ENCODE measurements at places on chromosomes 2 and 18. TPM values are rescaled to one million over a fixed set of nuclear protein-coding genes. Genes with fewer than 3 reads are reported as not detected.

DNA sequence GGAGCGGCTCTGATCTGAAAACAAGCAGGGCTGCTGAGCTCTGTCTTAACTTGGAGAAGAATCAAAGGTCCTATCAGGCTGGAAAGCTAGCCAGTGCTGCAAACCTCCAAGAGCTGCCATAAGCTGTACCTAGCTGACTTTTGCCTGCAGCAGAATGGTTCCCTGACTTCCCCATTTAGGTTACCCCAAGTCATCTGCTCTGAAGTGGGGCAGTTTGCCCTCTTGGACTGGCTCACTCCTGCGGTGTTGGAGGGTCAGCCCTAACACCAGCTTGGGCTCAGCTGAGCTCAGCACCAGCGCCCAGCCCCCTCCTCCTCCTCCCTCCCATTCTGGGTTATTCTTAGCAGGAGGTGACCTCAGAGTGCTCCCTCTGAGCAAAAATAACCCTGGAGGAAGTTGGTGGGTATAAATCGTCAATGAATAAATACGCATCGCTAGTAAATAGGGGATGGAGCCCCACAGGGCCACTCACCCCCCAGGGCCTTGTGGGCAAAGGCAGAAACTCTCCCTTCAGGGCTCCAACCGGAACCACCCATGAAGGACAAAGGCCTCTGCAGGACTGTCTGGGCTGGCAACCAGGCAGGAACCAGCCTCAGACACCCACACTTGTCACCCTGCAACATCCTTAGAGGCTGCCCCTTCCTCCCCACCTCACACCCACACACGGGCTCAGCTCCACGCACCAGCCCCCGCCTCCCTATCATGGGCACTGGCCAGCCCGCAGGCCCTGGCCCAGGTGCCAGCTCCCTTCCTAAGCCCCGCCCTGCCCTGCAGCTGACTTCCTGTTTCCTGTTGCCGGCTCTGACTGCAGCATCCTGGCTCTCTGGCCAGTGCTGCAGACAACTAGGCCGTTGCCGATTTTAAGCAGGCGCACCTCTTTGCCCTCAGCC is 46.9 kb downstream of the DNMT3A start:
- DNase-seq, result peak; percentile 87

DNA sequence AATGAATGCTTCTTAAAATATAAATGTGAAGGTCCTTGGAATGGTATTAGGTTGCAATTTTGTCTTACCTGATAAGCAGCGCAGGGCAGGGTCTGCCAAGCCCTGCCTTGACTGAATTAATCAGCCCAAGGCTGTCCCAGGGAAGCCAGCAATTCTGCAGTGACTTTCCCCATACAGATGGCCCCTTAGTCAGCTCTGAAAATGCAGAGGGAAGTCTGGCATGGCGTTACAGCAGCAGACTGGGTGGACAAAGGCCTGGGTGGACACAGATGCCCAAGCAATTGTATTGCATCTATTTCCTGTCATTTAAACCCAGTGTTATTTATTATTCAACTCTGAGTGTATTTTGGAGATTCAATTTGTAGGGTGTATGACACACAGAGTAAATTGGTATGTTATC is 56.6 kb upstream of the NOL4 start:
- no peak for DNase-seq

The CYP26B1 gene
- total RNA-seq, result 1.9 TPM

- DNase-seq, result no peak
These were observed 57.1 kb downstream of the ZAP70 start for GRCh38 chr2:97770445-97770844.

GRCh38 chr2:64731746-64732145 is 78.0 kb upstream of the SERTAD2 start:
- DNase-seq, result no peak

The GPC1 gene
- total RNA-seq, result 263 TPM

DNA sequence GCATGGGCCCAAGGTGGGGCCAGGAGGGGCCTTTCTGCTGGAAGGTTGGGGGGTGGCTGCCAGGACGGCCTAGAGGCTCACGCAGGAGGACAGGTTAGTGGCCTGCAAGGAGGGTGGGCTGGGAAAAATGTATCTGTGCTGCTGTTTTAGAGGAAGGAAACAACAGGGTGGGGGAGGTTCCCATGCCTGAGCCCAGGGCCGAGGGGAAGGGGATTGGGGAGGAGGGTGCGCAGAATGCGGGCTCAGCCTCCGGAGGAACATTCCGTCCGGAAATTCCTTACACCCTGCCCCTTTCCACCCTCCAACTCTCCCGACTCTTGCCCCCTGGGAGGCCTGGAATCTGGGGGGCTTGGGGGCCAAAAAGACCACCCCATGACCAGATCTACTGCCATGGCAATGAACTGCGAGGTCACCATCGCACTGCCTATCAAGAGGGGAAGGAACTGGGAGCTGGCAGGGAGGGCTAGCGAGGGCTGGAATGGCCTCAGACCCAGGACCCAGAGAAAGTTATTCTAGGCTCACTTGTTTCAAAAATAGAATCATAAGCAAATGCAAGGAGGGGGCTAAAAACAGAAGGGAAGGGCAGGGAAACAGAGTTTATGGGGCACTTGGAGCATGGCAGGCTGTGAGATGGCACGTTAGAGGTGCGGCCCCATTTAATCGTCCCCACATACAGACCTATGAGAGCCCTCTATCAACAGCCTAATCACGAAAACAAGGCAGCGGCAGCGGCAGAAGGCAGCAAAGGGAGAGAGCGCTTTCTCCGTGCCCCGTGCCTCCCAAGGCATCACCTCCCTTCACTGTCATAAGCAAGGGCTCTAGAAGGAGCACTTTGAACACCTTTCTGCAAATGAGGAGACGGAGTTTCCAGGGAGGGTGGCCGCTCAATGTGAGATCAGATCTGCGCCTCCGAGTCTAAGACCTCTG is 90.4 kb downstream of the TNS1 start:
- no peak for DNase-seq

DNA sequence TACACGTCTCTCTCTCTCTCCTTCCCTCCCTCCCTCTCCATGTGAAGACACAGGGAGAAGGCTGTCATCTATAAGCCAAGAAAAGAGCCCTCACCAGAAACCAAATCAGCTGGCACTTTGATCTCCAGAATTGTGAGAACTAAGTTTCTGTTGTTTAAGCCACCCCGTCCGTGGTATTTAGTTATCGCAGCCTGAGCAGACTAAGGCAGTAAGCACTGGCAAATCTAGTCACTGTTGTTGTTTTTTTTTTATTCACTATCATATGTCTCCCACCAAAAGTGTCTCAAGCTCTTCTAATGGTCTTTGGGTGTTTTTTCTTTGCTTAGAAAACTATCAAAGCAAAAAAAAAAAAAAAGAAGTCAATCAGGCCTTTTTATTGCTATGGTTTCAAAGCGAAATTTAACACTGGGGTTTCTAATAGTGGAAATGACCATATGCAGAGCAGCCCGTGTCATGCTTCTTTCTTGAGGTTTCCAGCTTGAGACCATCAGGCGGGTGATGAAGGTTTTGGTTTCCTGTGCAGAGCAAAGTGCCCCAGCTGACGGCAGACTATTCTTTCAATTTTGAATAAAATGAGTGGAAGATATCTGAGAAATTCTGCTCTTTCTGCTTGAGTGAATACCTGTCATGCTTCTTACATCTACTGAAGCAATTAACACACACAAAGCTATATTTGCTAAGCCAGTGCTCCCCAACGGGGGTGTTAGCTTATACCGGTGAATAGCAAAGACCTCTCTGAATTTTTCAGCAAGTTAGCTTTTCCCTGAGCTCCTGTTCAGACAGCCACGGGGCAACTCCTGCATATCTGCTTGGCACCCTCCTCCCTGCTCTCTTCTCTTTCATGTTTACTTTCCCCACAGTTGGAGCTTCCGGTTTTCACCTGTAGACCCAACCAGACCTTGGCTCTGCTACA is 394.1 kb upstream of the ATP5MC3 start:
- no peak for DNase-seq

The HNMT gene
- total RNA-seq, result 9.7 TPM

DNA sequence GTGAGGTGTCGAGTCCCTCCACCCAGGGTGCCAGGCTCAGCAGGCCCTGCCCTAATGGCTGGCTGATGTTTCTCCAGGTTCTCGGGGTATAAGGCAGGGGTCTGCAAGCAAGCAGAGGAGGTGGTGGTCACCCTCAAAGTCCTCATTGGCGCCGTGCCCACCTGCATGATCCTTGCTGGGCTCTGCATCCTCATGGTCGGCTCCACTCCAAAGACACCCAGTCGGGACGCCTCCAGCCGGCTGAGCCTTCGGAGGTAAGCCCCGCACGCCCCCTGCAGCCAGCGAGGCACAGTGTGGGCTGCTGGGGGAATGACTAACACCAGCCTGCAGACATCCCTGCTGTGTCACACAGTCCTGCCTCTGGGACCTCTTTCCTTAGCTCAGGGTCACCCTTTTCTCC is 14.1 kb downstream of the MFSD2B start:
- DNase-seq, result no peak

- DNase-seq, result peak; percentile 6
These were observed 48.5 kb downstream of the FAM168B start for GRCh38 chr2:131044757-131045150.

- DNase-seq, result no peak
These were observed 146.3 kb downstream of the RTN4 start for GRCh38 chr2:54903736-54904554.

GRCh38 chr2:75594596-75594995 is 33.9 kb upstream of the EVA1A start:
- no peak for DNase-seq

The KLHL41 gene
- 263 TPM for total RNA-seq

DNA sequence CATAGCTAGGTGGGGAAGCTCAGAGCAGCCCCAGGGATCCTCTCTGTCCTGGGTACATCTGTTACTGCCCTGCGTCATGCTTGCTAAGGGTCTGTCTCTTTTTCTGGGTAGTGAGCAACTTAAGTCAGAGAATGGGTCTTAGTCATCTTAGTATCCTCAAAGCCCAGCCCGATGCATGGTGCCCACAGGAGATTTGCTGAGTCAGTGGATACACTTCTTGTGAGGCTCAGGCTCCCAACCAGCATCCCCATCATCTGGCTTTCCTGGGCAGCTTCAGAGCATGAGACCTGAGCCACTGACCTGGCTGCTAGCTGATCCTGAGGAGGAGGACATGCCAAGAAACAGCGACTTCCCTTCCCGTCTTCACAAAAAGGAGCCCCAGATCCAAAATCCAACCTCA is 10.0 kb downstream of the FOXI3 start:
- DNase-seq, result no peak

The FAP gene
- 3.9 TPM for total RNA-seq

The CLHC1 gene
- 7.9 TPM for total RNA-seq

The SUCLG1 gene
- total RNA-seq, result 348 TPM

GRCh38 chr2:130354139-130354428 is 1.8 kb upstream of the PTPN18 start:
- no peak for DNase-seq

The SCN2A gene
- 0.05 TPM for total RNA-seq

The AQP12A gene
- total RNA-seq, result not detected

- DNase-seq, result peak; percentile 26
These were observed 265.1 kb upstream of the TNP1 start for GRCh38 chr2:217125014-217125413.

DNA sequence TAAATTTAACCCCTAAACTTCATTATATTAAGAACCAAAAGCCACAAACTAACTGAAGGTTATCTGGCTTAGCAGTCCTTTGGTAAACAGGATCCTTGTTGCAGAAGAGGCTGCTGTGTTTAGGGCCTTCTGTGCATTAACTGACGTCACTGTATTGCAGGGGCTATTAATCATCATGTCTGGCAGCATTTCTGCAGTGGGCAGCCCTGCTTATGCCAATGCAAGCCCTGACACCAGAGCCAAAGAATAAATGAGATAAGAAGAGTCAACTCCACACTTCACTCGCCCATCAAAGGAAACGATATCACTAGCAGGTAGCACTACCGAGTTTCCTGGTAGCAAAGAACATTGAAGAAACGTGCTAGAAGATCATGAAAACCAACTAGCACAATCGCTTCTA is 110.6 kb downstream of the PLEKHM3 start:
- no peak for DNase-seq

GRCh38 chr2:241211276-241211675 is 22.8 kb downstream of the ANO7 start:
- DNase-seq, result no peak

GRCh38 chr18:56891870-56892269 is 240.7 kb downstream of the WDR7 start:
- DNase-seq, result no peak

The KIAA2012 gene
- total RNA-seq, result not detected

The CHRNG gene
- not detected for total RNA-seq

The PLB1 gene
- total RNA-seq, result 2.3 TPM

- DNase-seq, result no peak
These were observed 41.3 kb downstream of the ATF2 start for GRCh38 chr2:175126661-175127060.

The DNAJC27 gene
- total RNA-seq, result 9.1 TPM

DNA sequence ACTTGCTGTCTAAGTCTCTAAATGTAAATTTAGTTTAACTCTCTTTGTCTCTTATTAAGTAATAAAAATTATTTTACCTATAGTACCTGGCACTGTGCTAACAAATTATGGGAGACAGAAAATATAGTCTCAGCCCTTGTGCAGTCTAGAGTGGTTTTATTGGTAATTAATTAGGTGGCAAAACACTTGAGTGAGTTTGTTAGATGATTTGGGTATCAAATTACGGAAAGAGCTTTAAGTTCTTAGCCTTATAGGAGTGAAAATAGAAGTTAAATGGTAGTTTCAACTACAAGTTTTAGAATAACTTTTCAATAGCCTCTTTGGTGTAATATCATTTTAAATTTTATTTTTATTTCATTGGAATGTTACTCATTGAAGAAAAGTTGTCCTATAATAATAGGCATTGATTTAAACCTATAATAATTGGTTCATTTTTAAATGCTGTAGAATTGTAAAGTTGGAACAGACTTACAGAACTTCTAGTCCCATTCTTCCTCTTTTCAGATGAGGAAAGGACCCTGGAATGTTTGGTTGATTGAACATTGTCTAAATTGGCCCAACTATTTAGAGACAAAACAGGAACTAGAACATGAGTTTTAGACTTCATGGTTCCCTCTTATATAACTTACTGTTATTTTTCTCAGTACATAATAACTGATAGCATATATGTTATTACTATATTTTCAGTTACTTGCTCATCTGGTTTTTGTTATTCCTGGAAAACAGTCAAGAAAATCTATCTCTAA is 10.2 kb upstream of the HTR2B start:
- DNase-seq, result no peak

The AGXT gene
- not detected for total RNA-seq

GRCh38 chr2:74381751-74382150 is 1.6 kb upstream of the DCTN1 start:
- no peak for DNase-seq

DNA sequence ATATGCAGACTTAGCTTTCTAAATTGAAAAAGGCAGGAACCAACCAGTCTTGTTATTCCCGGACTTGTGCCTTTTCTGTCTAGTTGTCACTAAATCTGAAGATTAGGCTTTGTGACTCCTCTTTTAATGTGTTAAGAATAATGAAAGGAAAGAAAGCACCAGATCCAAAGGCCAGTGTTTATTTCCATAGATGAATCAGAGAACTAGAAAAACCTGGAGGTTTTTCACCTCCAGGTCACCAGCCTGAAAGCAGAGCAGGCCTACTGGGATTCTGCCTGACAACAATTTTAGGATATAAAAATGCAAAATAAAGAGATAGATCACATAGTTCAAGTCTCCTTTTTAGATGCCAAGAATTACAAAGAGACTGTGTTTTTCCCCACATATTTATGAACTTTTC is 160.4 kb downstream of the GULP1 start:
- no peak for DNase-seq

The TCF23 gene
- not detected for total RNA-seq

Data from heart left ventricle (tissue), 16 donors.